Activated T-cell treated with anti-CD3 and anti-CD28 coated beads, Interleukin-2, amount 50 U/mL, for 24 hours (primary cell): ENCODE measurements at places on chromosomes 13 and 19.

DNA sequence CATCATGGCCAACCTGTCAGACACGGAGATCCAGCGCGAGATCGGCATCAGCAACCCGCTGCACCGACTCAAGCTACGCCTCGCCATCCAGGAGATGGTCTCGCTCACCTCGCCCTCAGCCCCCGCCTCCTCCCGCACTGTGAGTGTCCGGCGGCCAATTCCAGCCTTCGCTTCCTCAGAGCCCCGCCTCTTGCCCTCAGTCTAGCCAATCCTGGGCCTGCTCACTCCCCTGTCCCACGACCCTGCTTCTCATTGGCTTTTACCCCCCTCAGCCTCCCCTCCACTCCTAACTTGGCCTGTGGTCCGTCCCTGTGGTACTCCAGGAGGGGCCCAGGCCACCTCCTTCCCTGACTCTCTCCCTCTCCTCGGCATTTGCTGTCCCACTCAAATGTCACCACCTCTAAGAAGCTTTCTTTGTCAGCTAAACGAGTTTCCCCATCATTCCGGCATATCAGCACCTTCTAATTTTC is 12.3 kb downstream of the HRC start:
- DNase-seq, result peak; percentile 76

DNA sequence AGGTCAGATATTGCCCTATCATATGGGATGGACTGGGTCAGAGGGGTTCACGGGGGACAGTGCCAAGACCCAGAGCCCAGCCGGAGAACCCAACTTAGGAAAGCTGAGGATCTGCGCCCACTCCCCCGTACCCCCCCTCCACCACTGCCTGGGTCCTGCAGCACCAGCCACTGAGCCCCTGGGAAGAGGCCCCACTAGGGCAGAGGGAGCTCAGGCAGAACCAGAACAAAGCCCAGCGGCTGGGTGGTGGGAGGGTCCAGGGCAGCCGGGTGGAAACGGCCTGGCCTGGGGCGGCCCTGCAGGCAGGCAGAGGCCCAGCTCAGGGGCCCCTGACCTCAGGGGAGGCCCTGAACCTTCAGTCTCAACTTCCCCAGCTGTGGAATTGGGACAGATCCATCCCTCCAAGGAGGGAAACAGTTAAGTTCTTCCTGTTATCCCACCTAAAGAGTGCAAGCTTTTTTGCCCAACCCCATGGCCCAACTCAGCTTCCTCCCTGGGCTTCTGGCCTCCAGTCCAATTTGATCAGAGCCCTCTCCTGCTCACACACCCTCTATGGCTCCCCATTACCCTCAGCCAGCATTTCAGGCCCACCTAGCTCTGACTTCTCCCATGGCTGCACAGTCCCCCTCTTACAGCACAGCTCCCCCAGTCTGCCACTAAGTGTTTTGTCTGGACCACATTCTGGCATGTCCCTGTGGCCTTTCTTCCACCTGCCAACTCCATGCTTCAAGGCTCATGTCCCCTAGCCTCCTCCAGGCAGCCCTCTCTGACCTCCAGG is 3.1 kb downstream of the NR2F6 start:
- DNase-seq, result no peak

GRCh38 chr19:32231691-32232090 is 113.7 kb upstream of the ZNF507 start:
- no peak for DNase-seq

GRCh38 chr13:44064357-44064756 is 184.7 kb downstream of the LACC1 start:
- no peak for DNase-seq

GRCh38 chr13:102400675-102401145 is 1.1 kb downstream of the FGF14 start:
- DNase-seq, result no peak

GRCh38 chr13:27822258-27822872 is 30.1 kb downstream of the GSX1 start:
- DNase-seq, result no peak

DNA sequence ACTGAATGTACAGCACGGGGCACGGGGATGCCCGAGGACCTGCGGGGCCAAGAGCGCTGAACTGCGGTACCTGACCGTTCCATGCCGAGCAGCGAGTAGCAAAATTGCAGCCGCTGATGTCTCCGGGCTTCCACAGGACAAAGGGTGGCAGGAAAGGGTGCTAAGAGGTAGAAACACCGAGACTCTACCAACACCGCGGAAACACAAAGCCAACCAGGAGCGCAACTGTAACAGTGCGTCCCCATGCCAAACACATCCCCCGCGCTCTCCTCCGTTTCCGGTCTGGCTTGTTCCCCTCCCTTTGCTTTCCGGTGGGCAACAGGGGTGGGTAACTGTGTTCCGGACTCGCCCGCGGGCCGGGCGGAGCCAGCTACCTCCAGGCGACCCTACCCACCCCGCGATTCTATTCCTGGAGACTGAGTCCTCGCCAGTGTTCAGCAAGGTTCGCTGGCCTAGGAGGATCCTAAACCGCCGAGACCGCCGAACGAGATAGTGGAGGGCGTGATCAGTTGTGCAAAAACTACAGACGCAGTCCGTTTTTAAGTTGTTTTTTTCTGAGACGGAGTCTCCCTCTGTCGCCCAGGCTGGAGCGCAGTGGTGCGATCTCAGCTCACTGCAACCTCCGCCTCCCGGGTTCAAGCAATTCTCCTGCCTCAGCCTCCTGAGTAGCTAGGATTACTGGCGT is 34.9 kb upstream of the NEK3 start:
- DNase-seq, result peak; percentile 98

DNA sequence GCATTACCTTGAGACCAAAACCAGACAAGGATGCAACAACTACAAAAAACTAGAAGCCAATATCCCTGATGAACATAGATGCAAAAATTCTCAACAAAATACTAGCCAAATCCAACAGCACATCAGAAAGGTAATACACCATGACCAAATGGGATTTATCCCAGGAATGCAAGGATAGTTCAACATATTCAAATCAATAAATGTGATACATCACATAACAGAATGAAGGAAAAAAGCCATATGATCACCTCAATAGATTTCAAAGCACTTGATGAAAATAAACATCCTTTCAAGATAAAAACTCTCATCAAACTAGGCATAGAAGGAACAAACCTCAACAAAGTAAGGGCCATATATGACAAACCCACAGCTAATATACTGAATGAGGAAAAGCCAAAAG is 10.2 kb upstream of the ZNF546 start:
- no peak for DNase-seq

- no peak for DNase-seq
These were observed 18.1 kb downstream of the CEACAM5 start for GRCh38 chr19:41726493-41726892.

DNA sequence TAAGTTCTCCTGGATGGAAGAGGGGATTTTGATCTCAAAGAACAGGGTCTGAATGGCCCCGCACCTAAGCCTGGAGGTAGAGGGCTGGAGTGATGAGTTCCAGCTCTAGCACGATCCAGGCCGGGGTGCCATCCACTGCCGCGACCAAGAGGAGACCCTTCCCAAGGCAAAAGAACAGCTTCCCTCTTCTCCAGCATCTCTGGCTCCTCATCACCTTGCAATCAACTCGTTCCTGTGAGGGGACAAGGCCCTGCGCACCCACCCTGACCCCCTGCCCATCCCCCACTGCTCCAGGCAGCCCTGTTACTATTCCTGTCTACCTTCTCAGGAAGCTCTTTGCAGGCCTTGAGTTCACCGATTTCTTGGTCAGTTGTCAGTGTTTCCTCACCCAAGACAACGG is 17.8 kb downstream of the COL4A1 start:
- no peak for DNase-seq

- DNase-seq, result no peak
These were observed 7.8 kb downstream of the CPB2 start for GRCh38 chr13:46097015-46097414.

- DNase-seq, result no peak
These were observed 101.7 kb upstream of the SERP2 start for GRCh38 chr13:44271915-44272341.

- no peak for DNase-seq
These were observed at the start of gene PRR19 for GRCh38 chr19:42301646-42302203. TSS of gene PRR19 (plus strand) at chr19:42302132. CDS start at chr19:42309585, 7,453 bp downstream.
